ENCODE measurements at places on chromosomes 1 and 21.

- DNase-seq: no peak
Observed at GRCh38 chr21:15282665-15283064, 217.9 kb upstream of the NRIP1 start.

GRCh38 chr21:44930543-44930981, 9.3 kb upstream of the SLX9 start:
- peak; percentile 53 for DNase-seq

DNA sequence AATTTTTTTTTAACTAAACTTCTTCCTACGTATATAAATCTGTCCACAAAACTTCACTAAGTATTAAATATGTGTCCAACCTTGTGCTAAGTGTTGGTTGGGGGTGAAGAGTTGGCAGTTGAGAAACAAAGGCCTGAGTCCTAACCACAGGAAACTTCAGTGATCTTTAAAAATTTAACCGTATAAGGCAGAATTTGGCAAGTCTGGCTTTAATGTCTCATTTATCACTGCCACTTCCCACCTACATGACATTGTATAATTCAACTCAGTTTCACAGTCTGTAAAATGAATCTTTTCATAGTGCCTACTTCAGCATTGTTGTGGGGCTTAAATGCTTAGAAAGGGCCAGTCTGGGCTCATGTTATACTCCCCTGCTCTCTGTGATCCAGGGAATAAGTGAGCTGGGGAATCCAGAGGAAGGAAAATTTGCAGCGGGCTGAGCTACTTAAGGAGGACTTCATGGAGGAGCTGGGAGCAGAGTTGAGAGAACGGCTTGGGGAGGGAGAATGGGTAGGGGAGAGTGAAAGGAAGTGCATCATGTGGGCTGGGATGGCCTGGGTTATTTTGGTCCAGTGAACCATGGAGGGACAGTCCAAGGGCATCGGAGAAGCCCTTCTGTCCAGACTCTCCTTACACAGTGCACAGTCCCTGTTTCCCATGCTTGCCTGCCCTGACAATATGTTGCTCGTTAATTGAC, 14.5 kb downstream of the IFNAR2 start:
- no peak for DNase-seq

- DNase-seq: peak; percentile 52
Observed at GRCh38 chr1:182229921-182230491, 161.6 kb downstream of the GLUL start.

- no peak for DNase-seq
Observed at GRCh38 chr1:92219028-92219427, 1.3 kb downstream of the C1orf146 start.

GRCh38 chr1:156510709-156511108, 10.1 kb upstream of the MEF2D start:
- DNase-seq: peak; percentile 90

- DNase-seq: no peak
Observed at GRCh38 chr1:16326833-16327404, 25.4 kb downstream of the FBXO42 start.

DNA sequence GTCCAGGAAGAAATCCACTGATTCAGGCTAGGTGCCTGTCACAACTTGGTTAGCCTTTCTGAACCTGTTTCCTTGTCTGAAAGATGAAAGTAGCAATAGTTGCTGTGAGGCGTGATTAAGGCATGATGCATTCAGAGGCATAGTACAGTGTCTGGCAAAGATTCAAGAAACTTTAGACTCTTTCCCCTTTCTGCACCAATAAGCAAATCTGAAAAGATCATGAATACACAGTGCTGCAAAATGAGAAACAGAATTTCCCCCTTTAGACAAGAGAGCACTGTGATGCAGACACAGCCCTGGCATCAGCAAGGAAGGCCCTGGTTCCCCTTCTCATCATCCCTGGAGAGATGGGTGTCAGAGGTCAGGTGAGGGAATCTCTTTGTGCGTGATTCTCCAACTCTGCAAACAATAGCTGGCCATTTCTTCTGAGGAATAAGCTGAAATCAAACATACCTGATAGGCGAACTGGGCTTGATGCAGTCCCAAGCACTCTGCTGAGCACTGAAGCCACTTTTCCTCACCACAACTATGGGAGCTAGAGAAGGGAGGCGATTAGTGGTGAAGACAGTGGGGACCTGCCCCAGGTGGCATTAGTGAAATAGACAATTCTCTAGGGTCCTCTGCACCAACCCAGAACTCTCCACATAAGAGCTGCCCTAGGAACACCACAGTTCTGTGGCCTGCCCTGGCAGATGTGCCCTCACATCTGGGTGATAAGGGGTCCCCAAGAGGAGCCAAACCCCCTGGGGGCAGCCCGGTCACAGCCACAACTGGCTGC, 41.7 kb downstream of the ITPKB start:
- DNase-seq: peak; percentile 23

- DNase-seq: no peak
Observed at GRCh38 chr1:244800821-244801220, 34.6 kb upstream of the COX20 start.

DNA sequence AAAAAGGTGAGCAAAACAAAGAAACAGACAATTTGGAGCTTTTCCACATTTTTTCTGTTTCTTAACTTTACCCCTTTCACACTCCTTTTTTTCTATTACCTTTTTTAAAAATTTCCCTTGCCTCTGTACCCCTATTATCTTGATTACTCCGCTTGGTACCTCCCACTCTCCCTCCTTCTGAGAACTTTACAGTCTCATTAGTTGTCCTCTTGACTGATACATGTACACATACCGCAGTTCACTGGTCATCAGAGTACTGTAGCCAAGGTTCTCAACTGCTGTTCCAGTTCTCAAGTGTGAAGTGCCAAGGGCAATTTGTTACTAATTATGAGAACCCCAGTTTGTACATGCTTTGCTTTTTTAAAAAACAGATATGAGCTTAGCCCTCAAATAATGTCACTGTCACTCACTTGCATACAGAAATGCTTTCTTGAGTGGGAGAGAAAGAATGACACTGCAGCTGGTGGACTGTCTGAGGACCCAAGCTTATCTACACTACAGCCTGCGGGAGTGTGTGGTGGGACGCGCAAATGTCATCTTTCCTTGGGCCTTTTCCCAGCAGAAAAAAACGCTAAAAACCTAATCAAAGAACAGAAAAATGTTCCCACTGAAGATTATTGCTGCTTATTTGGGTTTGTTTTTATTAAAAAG, 160.8 kb downstream of the DISP1 start:
- peak; percentile 15 for DNase-seq

GRCh38 chr1:229888561-229889001, 178.5 kb upstream of the GALNT2 start:
- no peak for DNase-seq

DNA sequence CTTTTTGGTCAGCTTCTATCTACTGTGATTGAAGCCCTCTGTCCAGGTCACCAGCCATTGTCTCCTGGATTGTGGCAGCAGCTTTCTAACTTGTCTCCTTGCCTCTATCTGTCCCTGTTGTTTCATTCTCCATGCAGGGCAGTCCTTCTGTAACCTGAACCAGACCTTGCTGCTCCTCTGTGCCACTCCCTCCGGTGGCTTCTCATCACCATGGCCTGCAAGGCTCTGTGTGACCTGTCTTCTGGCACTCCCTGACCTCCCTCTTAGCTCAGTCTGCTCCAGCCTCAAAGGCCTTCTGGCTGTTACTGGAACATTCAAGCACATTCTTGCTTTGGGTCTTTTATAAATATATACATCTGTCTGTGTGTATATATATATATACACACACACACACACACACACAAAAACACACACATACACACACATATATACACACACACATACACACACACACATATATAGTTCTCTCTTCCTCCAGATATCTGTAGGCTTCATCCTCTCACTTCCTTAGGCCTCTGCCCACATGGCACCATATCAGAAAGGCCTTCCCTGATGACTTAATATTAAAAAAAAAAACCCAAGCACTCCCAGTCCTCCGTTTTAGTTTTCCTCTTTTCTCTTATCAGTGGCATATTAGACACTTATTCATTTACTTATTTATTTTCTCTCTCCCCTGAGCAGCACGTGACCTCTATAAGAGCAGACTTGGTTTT, 21.2 kb upstream of the JUN start:
- no peak for DNase-seq

GRCh38 chr1:2414297-2414958, 2.1 kb upstream of the PEX10 start:
- DNase-seq: peak; percentile 92

GRCh38 chr1:20192364-20192763, 6.0 kb upstream of the PLA2G2C start:
- DNase-seq: peak; percentile 49

- DNase-seq: no peak
Observed at GRCh38 chr1:41534181-41535076, 49.9 kb upstream of the EDN2 start.

DNA sequence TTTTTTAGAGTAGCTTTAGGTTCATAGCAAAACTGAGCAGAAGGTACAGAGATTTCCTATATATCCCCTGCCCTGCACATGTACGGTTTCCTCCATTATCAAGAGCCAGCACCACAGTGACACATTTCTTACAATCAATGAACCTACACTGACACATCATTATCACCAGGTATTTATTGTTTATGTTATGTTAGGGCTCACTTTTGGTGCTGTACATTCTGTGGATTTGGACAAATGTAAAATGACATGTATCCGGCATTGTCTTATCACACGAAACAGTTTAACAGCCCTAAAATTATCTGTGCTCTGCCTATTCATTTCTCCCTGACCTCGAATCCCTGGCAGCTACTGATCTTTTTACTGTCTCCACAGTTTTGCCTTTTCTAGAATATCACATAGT, 93.7 kb upstream of the DPH5 start:
- DNase-seq: no peak

DNA sequence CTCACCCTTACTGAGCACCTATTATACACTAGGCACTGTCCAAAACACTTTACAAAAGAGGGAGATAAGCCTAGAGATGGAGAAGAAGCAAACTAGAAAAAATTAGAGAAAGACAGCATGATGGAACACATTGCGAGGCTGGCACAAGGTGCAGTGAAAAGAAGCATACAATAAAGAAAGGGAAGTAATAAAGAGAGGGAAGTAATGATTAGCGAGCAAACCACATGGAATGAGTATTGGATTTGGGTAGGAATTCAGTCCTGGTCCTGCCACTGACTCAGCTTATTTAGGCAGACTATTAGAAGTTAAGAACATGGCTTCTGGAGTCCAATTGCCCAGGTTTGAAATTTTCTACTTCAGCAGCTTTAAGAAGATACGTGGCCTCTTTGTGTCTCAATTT, 32.6 kb upstream of the FNBP1L start:
- DNase-seq: no peak

- DNase-seq: no peak
Observed at GRCh38 chr1:62712336-62713243, 24.4 kb upstream of the DOCK7 start.

- no peak for DNase-seq
Observed at GRCh38 chr1:151499365-151499764, 11.8 kb upstream of the CGN start.

GRCh38 chr1:223739366-223740037, 27.2 kb downstream of the CAPN2 start:
- DNase-seq: no peak

GRCh38 chr1:113905435-113905861, 322 bp downstream of the DCLRE1B start:
- DNase-seq: peak; percentile 9

- peak; percentile 97 for DNase-seq
Observed at GRCh38 chr1:110338309-110338885, 780 bp upstream of the RBM15 start.

DNA sequence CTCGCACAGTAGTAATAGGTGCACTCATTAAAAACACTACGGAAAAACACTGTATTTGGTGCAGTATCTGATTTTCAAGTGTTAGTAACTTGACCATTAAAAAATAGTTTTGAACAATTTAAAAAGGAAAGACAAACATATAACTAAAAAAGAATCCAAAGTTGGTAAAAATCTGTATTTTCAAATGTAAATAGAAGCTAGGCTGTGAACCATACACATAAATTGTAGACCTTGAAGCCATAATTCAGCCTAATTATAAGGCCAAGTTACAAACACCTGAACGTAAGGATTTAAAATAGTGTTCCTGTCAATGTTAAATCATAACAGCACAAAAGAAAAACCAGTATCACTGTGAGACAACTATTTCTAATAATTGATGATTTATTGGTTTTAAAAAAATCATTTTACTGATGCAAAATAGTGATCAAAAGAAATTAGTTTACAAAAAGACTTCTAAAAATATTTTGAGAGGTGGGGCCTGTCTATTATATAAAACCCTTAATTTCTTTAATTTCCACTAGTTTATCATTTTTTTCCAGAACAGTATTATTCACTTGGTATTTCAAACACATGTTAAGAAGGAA, 4.5 kb downstream of the IRF2BP2 start:
- DNase-seq: no peak

GRCh38 chr1:233597489-233597901, 16.4 kb upstream of the KCNK1 start:
- DNase-seq: peak; percentile 22

- DNase-seq: no peak
Observed at GRCh38 chr1:64900916-64901315, 65.4 kb downstream of the JAK1 start.

- DNase-seq: no peak
Observed at GRCh38 chr21:46187261-46187660, 3.0 kb upstream of the SPATC1L start.

DNA sequence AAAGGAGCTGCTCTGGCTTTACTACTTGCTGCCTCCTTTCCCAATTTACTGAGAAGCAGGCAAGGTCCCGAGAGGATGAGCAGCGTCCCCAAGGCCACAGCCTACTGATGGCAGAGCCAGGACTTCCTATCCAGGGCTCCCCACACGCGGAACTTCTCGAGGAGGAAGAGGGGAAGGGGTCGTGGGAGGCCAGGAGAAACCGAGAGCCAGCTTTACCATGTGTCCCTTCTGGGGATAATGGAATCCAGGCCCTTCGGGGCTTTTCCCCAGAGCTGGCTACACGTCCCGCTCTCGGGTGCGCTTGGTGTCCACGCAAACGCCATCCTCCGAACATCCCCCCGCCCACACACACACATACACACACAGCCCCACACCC, 4.3 kb upstream of the CCN1 start:
- DNase-seq: no peak

DNA sequence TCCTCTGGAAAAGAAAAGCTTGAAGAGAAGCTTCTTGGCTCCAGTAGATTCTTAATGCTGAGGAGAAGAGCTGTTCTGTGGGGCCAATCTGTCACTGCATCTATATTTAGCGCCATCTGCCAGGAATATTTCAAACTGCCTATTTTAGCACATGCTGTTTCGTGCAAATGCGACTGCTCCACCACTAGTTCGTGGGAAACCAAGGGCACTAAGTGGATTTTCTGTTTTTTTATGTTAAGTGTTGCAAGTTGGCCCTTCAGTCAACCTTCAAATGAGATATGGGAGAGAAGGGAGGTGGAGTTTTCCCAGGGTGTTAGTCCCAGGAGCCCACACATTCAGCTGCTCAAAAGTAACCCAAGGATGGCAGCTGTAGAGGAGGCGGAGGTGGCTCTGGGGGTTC, 91.9 kb downstream of the TSEN15 start:
- DNase-seq: peak; percentile 25

- peak; percentile 44 for DNase-seq
Observed at GRCh38 chr1:56709269-56709880, 64.3 kb downstream of the PRKAA2 start.

- no peak for DNase-seq
Observed at GRCh38 chr1:227777156-227777555, 38.3 kb upstream of the PRSS38 start.
